Stimulated activated CD8-positive, alpha-beta memory T cell treated with anti-CD3 and anti-CD28 coated beads, Interleukin-7, amount 100 ng/mL, for 1 hour (primary cell): ENCODE measurements at places on chromosomes 5 and 9.

- DNase-seq: no peak
Observed at GRCh38 chr9:76221423-76221822, 172.8 kb downstream of the RFK start.

GRCh38 chr5:26805076-26805475 lies 233.3 kb downstream of the CDH9 start:
- DNase-seq: no peak

DNA sequence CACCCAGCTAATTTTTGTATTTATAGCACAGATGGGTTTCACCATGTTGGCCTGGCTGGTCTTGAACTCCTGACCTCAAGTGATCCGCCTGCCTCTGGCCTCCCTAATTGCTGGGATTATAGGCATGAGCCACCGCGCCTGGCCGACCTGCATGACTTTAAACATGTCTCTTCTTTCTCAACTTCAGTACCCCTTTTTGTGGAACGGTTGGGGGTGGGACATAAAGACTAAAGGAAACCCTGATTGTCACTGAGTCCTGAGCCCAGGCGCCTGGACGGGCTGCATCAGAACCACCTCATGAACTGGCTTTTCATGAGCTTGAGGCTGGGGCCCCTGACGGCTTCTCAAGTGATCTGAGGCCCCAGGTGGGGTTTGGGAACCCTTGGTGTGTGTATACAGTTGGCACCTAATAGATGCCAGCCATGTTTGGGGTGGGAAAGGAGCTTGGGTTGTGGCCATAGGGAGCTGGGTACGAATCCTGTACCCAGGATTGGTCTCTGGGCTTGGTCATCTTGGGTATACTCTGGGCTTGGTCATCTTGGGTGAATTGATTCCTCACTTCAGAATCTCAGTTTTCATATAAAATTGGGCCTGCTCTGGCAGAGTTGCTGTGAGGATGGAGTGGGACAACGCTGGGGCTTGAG lies 2.2 kb downstream of the GRK6 start:
- no peak for DNase-seq

DNA sequence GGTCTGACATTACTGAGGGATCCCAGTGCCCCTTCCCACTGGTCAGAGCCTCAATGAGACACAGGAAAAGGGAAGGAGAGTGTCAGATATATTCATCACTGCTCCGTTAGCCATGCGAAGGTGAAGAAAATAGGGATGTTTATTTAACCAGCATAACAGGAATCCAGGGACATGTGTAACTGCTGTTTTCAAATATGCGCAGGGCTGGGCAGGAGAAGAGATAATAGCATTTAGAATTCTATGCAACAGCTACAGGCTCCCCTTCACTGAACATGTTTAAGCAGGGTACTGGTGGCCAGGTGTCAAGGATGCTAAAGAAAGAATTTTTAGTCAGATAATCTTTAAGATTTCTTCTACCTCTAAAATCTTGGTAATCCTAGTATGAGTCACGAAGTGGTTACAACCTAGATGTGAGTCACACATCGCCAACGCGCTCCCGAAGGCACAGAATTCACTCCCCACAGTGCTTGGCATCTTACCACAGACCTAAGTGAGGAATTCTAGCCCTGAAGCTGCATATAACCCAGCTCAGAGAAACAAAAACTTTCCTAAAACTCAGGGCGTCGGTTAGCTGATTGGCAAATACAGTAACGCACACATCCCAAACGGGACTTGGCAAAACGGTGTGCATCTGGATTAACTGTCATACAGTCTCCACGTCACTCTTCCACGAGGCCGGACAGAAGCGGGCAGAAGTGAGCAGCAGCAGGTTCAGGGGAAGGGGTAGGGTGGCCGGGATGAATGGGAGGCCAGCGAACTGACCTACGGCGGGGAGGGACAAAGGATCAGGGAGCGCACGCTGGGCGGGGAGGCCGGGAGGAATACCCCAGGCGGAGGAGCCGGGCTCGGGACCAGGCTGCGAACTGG lies 1.1 kb downstream of the CTNNAL1 start:
- no peak for DNase-seq

GRCh38 chr9:132381966-132382541 lies 24.6 kb downstream of the TTF1 start:
- DNase-seq: no peak

DNA sequence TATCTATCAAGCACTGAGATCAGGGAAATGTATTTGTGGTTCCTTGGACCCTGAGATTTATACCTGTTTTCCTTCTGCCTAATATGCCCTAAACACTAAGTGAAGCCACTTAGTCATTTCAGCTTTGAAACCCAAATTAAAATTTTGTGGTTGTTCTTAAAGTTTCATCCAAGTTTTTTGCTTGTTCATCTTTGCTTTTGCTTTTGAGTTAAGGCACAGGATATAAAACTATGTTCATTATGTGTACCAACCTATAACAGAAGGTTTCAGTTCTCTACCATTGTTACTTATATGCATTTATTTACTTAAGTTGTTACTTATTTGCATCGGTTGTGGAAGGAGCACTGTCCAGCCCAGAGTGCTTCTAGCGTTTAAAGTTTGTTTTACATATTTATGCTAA lies 382.3 kb downstream of the PTPRD start:
- no peak for DNase-seq

DNA sequence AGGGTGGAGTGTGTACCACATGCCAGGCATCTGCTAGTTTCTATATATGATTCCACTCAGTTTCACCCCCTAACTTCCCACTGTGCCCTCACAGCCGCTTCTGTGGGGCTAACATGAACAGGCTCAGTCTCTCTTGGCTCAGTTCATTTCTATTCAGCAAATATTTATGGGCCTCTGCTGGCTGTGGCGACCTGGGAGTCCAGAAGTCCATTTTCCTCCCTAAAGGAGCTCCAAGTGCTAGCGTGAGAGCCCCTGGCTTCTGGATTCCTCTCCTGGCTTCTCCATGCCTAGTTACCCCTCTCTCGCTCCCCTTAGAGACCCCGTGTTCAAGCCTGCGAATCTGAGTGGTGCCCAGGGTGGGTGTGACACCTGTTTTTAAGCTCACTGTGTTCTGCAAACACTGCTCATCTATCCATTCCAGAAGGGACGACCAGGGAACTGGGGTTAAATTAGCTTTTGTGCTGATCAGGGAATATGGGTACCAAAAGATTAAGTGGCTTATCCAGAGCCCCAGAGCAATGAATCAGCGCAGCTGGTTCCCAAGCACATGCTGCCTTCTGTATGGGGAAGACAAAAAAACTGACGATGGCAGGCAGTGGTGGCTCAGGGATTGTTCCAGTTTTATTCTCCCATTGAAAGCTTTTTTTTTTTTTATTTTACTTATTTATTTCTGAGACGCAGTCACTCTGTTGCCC lies 57.6 kb downstream of the HMCN2 start:
- DNase-seq: no peak

- no peak for DNase-seq
Observed at GRCh38 chr5:133164759-133165158, 112.9 kb downstream of the HSPA4 start.

DNA sequence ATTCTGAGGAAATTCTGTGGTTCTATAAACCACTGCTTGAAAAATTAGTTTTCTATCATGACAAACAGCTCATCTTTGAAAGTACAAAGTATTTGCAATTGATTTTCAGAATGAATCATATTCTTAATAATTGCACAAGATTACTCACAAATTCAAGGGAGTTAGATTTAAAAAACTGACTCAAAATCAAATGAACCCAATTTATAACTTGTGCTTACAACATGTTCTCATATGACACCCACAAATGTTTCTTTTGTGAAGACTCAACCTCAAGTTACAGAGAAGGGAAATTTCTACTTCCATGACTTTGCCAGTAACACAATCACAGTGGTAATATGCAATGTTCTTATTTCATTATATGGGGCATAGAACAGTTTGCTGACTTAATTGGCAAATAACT lies 272.0 kb upstream of the ACTBL2 start:
- DNase-seq: no peak

- no peak for DNase-seq
Observed at GRCh38 chr9:14344053-14344524, 30.1 kb upstream of the NFIB start.

GRCh38 chr5:145316282-145316681 lies 518.9 kb downstream of the PRELID2 start:
- no peak for DNase-seq

- no peak for DNase-seq
Observed at GRCh38 chr5:96816411-96816939, 8.7 kb upstream of the ERAP1 start.

DNA sequence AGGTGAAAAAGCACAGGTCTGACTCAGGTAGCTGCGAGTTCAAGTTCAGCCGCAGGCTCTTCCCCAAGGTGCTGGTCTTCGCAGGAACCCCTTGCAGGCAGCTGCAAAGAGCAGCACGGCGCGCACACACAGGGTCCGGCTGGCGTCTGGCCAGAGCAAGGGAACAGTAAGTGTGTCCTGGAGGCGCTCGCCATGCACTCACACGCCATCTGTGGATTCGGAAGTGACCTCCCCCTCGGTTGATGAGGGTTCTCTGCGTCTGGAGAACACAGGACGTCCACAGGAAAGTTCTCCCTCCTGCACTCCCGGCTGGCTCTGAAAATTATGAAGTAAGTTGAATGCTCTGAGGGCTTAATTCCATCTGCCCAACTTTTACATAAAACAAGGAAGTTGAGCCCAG lies 14.0 kb upstream of the EGFL7 start:
- DNase-seq: no peak

DNA sequence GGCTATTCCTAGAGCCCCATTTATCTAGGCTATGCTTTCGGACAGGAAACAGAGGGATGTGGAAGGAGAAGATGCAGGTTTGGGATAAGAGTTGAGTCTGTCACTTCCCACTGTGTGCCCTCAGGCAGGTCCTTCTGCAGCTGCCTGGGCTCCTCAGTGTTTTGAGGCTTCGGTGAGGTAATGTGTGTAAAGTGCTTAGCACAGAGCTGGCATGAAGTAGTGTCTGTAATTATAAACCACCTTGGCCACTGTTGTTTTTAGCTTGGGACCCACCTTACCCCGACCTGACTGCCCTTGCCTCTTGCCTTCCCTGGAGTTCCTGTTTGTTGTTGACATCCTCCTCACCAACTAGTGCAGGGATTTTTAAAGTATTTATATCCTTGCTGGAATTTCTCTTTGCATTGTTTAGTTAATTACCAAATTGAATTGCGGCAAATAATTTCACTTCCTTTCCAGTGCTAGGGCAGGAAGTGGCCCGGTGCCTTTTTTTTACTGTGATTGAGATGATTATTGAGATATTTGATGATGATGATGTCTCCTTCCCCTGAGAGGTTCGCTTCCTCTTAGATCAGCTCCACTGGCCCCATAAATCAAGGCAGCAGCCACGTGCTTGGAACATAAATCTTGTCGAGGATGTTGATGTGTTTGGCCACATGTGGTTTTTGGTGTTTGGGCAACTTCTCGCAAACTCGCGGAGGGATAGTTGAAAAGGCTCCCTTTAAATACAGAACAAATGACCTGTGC lies 38.3 kb upstream of the DAB2IP start:
- DNase-seq: no peak

- DNase-seq: no peak
Observed at GRCh38 chr9:78288214-78288892, 8.6 kb upstream of the PSAT1 start.

DNA sequence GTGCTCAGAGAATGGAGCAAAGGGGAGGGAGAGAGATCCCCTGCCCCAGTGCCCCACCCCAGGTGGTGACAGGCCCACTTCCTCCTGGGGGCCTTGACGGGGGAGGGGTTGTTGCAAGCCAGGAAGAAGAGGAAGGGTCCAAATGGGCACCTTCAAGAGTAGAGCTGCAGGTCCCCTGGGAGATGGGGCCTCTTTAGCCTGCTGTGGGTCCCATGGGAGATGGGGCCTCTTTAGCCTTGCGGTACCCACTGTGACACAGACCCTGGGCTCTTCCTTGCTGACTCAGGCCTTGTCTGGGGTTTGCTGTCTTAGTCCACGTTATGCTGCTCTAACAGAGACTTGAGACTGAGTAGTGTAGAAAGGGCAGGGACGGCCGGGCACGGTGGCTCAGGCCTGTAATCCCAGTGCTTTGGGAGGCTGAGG lies 9.6 kb upstream of the TOR4A start:
- no peak for DNase-seq

DNA sequence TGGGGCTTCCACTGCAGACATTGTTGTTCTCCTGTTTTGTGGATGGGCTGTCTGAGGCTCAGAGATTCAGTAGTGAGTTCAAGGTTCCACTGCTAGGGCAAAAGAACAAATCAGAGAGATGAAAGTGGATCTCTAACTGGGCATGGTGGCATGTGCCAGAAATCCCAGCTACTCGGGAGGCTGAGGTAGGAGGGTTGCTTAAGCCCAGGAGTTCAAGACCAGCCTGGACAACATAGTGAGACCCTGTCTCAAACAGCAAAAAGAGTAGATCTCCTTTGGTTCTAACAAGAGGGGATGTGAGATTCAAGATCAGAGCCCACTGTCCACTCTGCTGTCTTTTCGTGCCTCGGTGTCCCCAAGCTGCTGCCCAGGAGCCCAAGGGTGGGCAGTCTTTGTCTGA lies 11.8 kb upstream of the NDST1 start:
- no peak for DNase-seq

DNA sequence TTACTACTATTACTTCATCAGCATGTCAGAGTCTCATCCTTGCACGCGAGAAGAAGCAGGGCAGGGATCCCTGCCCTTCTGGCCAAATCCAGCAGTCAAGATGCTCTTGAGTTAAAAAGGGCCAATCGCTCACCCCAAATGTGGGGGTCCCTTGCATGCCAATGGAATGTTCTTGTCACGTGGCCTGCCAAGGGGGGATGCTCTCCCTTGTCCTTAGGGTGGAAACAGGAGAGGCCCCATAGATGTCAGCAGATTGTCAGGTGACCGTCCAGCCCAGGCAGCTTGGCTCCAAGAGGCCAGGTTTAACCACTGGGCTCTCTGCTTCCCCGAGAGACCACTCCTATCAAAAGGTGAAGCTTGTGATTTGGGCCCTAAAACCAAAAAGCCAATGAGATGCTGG lies 25.3 kb upstream of the DUSP1 start:
- DNase-seq: no peak

DNA sequence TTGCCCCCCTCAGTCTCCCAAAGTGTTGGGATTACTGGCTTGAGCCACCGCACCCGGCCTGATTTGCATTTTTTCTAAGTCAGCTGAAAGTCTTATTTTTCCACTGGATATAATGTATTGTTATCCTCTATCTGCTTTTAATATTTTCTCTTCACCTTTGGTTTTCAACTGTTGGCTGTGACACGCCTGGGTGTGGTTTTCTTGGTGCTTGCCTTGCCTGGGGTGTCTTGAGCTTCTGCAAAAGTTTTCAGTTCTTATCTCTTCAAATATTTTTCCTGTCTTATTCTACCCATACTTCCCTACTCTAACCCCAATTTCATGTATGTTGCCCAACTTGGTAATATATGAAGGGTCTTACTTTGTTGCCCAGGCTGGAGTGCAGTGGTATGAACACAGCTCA lies 4.3 kb upstream of the MXD3 start:
- DNase-seq: no peak
